Stimulated activated CD8-positive, alpha-beta memory T cell treated with anti-CD3 and anti-CD28 coated beads, Interleukin-12 subunit alpha, Interleukin-12 subunit beta, amount 100 ng/mL, for 1 hour (primary cell): ENCODE measurements at places on chromosomes 6 and 20.

GRCh38 chr6:5565971-5566370 is 304.7 kb downstream of the FARS2 start:
- DNase-seq = no peak

- no peak for DNase-seq
Observed at GRCh38 chr6:50071921-50072320, 22.2 kb upstream of the DEFB112 start.

DNA sequence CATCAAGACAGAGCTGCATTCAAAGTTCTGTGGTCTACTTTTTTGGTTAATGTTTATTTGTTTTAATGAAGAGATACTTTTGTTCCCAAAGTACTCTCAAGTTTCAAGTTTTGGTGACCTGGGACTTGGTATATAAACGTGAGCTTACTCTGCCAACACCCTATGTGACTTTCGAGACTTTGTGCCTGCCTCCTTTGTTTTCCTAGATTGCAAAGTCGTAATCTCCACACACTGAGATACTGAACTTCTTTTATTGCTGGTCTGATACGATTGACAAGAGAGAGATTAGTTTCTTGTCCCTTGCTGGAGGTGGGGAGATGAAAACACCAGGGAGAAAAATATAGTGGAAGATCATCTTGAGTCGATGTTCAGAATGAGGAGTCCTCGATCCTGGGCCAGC is 27.9 kb downstream of the PCNA start:
- no peak for DNase-seq

GRCh38 chr6:31031095-31031494 is 20.8 kb downstream of the MUC22 start:
- no peak for DNase-seq

DNA sequence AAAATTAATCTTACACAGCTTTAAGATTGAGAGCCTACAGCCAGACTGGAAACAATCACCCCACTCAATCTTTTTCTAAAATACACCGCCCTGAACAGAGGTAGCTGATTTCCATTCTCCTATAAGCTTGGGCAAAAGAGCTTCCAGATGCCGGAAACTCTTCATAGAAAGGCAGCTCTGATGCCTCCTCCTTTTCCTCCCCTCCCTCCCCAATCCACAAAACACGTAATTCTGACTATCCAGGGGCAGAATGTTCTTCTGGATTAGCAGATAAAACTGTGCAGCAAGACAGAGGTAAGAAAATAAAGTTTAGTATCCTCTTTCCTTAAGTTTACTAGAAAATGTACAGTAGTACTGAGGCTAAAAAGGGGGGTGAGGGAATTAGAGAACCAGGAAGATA is 15.8 kb downstream of the ADNP start:
- no peak for DNase-seq

GRCh38 chr6:35190306-35190705 is 23.4 kb upstream of the SCUBE3 start:
- DNase-seq = no peak

- DNase-seq = no peak
Observed at GRCh38 chr6:97841763-97842162, 558.7 kb upstream of the MMS22L start.

DNA sequence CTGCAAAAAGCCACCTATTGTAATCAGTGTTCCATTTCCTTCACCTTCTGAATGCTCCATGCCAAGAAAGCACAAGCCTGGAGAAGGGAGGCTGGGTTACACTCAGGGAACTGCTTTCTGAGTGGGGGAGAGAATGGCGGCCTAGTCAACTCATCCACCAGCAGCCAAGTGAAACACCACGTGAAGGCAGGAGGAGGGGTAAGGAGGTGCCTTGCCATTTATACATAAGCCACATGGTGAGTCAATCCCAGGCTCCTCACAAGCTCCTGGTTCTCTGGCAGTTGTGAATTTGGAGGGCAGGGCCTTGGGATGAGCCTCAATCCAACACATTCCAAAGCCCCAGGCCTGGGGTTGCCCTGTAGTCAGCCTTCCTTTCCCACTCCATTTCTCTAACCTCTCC is 149.4 kb downstream of the CD24 start:
- DNase-seq = no peak

DNA sequence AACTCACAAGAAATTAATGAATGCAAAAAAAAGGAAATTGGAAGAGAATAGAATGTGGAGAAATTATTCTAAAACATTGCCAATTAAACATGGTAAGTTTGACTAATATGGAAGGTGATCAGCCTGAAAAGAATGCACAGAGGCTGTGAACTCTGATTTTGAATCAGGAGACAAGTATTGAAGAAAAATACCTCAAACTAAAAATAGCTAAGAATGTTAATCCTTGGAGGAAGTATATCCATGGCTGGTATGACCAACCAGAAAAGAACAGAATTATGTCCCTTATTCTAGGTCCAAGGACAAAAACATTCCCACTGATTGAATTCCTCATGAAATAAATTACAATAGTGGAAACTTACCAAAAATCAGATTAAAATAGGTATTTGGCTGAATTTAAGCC is 7.3 kb upstream of the RIMS1 start:
- DNase-seq = no peak

- no peak for DNase-seq
Observed at GRCh38 chr6:108594640-108595039, 33.9 kb downstream of the FOXO3 start.

DNA sequence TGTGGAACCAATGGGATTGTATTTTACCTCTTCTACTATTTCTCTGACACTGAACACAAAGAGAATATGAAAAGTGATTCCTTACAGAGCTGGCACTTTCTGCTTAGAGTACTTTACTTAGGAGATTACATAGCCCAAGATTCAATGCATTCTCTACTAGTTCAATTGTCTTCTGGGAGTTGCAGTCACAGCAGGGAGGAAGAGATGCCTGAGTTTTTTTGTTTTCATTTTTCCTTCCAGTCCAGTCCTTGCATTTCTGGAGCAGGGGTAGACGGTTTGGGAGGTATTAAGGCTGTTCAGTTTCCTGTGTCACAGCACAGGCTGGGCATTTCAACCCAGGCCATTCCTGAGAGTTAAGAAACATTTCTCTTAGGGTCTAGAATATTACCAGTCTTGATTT is 42.0 kb upstream of the SLC2A12 start:
- DNase-seq = no peak

GRCh38 chr6:45498591-45498990 is 120.9 kb upstream of the SUPT3H start:
- no peak for DNase-seq

GRCh38 chr6:166618866-166619761 is 7.9 kb downstream of the RPS6KA2 start:
- no peak for DNase-seq
